SK-MEL-5 (cell line): ENCODE measurements at places on chromosomes 16 and 17.
A peak's percentile ranks its signal among the peaks of the same experiment; 100 is the strongest.

DNA sequence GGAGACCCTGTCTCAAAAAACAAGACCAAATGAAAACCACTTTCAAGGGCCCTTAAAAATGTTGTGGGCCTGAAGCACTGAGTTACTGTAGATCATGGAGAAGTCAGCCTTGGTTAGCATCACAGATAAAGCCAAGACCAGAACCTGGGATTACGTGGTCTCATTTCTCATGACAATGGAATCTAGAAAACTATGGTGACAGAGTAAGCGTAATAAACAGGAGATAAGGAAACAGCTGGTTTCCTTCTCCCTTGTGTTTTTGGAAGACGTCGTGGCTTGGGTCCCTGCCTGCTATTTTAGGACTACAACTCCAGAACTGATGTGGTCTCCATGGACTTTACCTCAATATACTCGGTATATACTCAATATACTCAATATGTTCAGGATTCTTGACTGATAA lies 180.7 kb upstream of the ZFHX3 start:
- no peak for DNase-seq

DNA sequence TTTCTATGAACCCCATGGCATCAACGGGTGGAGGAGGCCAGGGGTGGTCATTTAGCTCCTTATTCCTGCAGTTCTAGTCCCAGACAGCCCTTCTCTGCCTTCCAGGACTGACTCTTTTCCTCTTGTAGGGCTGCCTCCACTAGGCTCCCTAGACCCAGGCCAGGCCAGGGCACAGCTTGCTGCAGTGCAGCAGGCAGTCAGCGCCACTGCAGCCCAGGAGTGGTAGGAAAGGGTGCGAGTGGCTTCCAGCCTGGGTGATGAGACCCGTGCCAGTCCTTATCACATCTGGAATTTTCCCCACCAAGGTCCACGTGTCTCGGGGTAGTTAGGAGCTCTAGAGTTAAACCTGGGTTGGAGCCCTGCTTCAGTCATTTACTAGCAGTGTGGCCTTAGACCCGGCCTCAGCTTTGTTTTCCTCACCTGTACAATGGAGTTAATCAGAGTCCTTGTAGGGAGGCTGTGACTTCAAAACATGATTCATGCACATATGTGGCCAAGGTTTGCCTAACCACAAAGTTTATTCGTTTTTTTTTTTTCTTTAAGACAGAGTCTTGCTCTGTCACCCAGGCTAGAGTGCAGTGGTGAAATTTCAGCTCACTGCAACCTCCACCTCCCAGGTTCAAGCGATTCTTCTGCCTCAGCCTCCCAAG lies 4.7 kb downstream of the SLC5A11 start:
- no peak for DNase-seq

DNA sequence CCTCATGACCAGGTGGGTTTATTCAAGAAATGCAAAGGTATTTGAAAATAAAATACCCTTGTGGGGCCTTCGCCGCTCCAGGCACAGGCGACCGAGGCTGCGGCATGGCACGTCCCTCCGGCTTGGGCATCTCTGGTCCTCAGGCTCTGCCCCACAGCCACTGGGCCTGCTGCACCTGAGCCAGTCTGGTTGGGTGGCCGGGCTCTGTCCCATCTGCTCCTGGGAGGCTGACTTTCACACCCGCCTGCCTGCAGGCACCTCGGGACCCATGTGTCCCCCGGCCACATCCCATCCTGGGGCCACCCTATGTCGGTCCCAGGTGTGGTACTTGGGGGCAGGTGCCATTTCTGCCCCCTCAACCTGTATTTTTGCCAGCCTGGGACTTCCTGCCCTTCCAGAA lies 20.9 kb downstream of the OSBPL7 start:
- no peak for DNase-seq

DNA sequence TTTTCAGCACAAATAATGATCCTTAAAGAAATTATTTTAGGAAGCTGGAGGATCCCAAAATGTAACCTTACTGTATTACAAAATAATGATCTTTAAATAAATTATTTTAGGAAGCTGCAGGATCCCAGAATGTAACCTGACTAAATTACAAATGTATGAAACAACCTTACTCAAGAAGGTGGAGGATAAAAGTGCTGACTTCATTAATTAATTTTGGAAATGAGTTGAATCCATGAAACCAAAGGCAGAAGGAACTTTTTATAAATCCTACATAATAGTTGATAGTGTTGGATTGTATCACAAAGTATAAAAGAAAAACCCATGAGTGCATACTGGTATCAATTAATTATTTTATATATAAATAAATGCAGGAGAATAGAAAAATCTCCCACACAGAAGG lies 859.9 kb downstream of the KCNJ2 start:
- DNase-seq, result no peak

GRCh38 chr16:79286646-79287423 lies 313.7 kb downstream of the MAF start:
- DNase-seq, result no peak

DNA sequence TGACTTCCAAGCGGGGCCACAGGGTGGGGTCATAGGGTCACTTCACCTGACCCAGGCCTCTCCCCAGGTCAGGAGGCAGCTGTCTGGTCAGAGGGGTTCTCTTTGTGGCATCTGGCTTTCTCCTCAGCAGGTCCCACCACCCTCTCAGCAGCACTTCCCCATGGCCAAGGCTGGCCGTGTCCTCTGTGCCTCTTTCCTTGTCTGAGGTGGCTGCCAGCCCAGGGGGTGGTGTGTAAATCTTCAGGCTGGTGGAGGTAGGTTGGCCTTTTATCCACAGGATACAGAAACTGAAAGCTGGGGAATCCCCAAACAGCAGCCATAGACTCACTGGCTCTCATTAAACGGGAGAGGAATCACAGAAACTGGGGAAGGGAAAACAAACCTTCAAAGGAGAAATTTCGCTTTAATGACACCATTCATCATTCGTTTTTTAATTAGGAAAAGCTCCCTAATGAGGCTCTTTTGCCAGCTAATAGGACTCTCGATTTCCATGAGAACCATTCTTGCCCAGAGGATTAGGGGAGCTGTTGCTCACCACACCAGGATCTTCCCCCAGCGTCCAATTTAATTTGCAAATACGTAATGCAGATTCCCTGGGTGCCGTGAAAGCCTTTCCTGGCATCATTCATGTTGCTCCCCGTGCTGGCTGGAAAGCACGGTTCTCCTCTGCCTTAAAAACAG lies 18.0 kb downstream of the C17orf75 start:
- DNase-seq, result peak; percentile 6

DNA sequence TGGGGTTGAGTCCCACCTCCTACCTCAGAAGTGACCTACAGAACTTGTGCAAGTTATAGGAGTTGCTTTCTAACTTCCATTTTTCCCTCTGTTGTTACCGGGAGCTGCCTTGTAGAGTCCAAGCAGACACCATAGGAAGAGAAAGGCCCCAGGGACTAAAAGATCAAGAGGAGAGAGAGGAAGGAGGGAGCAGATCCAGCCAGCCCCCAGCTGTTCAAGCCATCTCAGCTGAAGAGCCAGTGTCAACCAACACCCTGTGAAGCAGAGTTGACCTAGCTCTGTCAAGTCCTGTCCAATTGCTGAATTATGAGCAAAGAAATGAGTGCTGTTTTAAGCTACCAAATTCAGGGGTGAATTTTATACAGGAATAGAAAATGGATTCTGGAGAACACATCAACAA lies 34.9 kb upstream of the CACNG4 start:
- no peak for DNase-seq

- no peak for DNase-seq
Measured at GRCh38 chr16:86479419-86479818, 30.9 kb upstream of the FOXF1 start.

- peak; percentile 81 for DNase-seq
Measured at GRCh38 chr17:2025622-2026309, 632 bp upstream of the RTN4RL1 start.

DNA sequence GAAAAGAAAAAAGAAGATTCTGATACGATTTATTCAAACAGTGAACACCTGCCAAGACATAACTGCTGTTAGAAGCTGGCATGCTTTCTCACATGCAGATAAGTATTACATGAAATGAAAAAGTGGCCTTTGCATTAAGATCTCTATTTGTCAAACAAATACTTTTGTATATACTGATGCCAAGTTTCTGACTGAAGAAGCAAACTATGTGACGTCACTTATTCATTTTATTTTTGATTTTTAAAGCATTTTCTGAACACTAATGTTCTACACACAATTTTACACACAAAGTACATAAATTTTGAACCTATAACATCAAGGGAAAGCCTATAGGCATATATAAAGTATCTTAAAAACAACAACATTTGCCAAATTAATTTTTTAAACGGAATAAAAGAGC lies 153.8 kb downstream of the CEP112 start:
- no peak for DNase-seq

DNA sequence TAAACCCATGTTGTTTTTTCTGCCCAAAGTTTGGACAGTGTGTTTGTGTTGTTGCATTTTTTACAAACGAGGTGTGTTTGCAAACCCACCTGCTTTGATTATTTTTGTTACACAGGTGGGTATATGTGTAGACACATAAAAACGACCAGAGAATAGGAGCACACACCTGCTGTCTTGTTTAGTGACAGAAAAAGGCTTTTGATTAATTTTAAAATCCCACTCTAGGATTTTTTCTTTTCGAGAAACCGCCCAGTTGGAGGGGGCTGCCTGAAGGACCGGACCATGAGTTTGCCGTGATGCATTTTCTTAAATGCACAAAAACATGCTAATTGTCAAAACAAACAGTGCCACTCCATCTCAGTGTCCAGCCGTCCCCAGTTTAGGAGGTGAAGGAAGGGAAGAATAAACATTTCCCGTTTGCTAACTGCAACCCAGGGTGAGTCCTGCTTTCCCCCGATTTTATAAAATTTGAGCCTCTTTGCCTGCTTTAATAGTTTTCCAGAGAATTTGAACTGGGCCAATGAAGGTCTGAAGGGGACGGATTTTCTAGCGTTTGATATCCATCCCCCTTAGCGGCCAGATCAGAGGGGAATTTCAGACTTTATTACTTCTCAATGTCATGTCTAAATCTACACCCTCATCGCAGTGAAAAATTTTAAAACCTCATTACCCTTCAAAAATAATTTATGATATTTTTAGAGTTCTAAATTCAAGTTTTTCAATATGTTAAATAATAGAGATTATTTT lies 3.2 kb downstream of the FOXC2 start:
- DNase-seq, result no peak

DNA sequence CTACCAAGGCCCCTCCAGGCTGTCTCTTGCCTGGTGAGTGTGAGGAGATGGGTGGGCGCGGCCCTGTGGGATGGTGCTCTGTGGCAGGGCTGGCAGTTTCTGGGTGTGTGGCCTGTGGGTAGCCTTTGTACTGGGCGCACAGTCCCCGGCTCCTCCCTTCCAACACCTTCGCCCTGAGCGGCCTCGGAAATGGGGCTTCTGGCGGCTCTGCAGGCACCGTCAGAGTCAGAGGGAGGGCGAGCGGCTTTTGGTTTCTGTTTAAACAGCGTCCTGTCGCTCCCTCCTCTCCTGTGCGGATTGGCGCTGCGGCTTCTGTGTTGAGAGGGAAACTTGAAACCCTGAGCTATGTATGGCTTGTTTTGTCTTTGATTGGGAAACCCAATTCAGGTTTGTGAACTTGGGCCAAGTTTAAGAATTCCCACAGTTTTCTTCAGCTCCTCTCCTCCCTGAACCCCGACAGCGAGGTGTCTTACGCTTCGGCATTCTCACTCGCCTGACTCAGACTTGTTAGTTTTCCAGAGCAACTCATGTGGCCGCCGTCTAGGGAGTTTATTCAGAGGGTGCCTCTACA lies 8.3 kb upstream of the ZNF750 start:
- no peak for DNase-seq

DNA sequence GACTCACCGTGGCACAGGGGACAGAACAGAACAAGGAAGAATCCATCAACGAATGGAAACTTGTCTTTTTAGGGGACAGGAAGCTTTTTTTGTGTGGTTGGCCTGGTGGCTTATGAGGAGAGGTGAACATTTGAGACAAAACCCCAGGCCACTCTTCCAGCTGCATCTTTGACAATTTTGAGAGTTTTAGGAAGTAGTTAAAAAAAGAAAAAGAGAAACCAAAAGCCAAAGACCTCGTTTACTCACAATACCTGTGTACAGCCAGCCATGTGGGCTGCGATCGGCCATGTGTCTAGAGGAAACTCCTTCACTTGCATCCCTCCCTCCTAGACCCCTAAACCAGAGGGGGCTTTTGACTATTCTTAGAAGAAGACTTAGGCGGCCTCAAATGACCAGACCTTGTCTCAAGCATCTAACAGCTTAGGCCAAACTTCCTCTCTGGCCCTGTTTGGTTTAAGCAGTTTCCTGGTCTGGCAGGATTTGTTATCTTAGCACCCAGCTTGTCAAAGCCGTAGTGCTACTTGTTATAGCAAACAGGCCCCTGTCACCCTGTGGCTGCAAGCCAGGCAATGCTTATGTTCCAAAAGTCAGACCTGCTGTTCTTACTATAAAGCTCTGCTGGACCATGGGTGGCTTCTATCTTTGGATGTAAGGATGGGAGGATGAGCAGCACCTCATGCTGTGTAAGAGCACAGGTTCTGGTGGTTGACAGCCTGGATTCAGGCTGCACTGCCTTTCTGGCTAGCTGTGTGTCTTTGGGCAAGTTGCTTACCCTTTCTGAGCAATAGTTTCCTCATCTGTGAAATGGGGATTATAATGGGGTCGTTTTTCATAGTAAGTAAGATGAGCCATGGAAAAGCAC lies 17.7 kb downstream of the KSR1 start:
- no peak for DNase-seq

- DNase-seq, result no peak
Measured at GRCh38 chr16:19316846-19317245, 31.3 kb downstream of the CLEC19A start.

- peak; percentile 63 for DNase-seq
Measured at GRCh38 chr17:76248013-76248782, 7.9 kb upstream of the RNF157 start.

DNA sequence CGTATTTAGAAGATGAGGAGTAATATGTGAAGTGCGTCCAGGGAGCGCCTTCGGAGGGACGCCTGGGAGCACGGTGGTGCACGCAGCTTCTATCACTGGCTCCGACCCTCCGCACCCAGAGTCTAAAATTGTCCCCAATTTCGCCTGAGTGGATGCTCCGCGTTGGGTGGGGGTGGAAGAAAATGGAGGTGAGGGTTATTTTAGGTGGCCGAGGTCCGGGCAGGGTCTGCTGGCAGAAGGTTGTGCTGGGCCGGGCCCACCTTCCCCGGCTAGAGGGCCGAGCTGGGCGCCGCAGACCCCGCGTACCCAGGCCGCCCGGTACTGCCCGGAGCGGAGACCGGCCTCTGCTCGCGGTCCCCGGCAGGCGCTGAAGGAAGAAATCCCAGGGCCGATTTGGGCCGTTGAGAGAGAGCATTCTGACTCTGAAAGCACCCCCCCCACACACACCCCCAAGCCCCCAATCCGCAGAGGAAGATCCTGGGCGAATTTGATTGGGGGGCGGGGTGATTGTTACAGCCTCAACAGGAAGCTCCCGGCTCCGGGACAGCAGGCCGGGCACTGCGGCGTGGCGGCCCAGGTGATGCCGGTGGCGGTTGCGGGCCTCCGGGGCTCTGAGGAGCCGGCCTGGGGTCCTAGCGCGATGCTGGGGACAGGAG lies 3.0 kb downstream of the BAHCC1 start:
- peak; percentile 36 for DNase-seq

GRCh38 chr17:50188531-50188920 lies 12.9 kb downstream of the COL1A1 start:
- DNase-seq, result no peak

DNA sequence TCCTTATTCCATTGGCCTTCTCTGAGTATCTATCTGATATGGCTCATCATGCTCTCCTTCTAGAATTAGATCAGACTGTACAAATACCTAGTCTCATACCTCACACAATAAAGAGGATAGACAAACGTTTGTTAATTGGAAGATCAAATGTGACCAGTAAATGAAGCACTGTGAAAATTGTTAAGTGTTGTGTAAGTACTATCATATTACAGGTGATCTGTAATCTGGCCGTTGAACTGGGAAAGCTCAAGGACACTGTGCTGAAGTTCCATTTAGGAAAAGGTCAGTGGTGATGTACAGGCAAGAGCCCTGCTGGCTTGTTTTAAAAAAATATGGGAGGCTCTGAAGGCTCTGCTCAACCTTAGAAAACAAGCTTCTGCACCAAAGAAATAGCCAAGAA lies 38.5 kb upstream of the CORO6 start:
- DNase-seq, result no peak
